ENCODE measurements at places on chromosomes 5 and 9. TPM values are rescaled to one million over a fixed set of nuclear protein-coding genes. Genes with fewer than 3 reads are reported as not detected.

SLC4A9 gene
- not detected for total RNA-seq

FST gene
- total RNA-seq: 205 TPM

SPATA31E1 gene
- not detected for total RNA-seq

PHYHD1 gene
- total RNA-seq: 5.9 TPM

GHR gene
- total RNA-seq: 2.8 TPM

LECT2 gene
- not detected for total RNA-seq

SPRY4 gene
- total RNA-seq: 8.7 TPM

TAF11L8 gene
- total RNA-seq: not detected

CYSRT1 gene
- under 0.01 TPM for total RNA-seq

MPDZ gene
- 86.0 TPM for total RNA-seq

PLCXD3 gene
- under 0.01 TPM for total RNA-seq
